Fibroblast of lung (primary cell): ENCODE measurements at places on chromosomes 3 and 15. TPM values are rescaled to one million over a fixed set of nuclear protein-coding genes. Genes with fewer than 3 reads are reported as not detected.

DNA sequence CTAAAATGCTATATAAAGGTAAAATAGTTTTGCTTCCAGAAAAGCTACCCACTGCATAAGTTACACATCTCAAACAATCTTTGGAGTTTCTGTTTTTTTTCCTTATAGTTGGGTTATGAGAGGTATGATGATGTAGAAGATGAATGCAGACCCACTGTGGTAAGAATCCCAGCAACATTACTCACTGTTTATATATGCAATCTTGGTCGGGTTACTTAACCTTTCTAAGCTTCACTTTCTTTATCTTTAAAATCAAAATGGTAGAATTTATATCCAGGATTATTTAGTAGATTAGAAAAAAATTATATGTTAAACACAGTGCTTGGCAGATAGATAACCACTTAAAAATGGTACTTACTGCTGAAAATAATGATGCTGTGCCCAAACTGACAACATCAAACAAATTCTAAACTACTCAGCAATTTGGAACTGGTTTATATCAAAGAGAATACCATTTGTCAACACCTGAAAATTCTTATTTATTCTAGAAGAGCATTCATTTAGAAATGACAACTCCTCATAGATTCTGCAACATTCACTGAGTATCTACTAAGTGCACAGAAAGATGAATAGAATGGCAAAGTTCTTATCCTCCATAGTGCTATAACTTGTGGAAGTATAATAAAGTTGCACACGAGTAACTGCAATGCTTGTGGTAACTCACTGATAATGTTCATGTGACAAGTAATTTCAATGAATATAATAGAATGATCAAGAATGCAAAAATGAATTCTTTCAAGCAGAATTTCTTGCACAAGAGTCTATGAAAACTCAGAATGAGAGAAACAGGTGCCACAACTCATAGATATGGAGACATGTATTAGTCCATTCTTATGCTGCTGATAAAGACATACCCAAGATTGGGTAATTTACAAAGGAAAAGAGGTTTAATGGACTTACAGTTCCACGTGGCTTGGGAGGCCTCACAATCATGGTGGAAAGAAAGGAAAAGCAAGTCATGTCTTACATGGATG is 129.0 kb upstream of the SLC7A14 start:
- DNase-seq = peak; percentile 90

GRCh38 chr3:130975251-130975650 is 51.4 kb downstream of the ASTE1 start:
- DNase-seq = no peak

GRCh38 chr15:63869371-63870042 is 35.8 kb upstream of the HERC1 start:
- DNase-seq = no peak

DNA sequence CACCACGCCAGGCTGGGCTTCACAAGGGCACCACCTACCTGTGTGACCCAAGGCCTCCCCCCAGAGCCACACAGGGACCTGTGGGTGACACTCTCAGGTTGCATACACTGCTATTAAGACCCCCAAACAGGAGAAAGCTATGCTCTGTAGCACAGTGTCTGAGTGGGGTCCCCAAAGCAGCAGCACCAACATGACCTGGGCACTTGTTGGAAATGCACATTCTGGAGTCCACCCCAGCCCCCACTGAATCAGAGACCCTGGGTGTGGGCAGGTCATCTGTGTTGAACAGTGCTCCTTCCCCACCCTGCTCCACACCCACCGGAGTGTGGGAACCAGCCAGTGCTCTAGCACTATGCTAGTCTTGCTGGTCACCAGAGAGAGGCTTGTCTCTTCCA is 76.1 kb downstream of the ADAMTS17 start:
- DNase-seq = no peak

DNA sequence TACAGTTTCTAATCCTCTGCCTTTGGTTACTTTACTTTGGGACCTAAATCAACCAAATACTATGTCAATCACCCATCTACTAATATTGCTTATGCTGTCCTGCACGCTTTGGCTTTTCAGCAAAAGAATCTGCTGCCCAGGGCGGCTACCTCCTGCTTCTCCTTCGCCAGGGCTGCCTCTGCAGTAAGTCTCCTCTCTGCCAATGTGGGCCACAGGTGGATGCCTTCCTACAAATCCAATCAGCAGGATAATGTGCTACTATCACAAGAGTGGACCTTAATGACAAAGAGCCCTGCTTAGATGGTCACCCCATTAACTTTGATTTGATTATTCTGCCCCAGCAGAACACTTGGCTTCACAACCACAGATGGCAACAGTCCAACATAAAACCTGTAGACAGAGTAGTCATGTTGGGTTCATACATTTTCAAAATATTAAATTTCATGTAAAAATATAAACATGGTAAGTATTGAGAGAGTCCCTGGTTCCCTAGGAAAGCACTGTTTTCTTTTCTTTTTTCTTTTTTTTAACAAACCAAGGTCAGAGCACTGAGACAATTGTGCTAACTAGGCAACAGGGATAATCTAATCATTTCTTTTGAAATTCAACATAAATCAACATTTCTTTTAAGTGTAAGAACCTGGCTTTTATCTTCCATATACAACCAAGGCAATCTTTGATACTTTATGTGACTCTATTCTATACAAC is 298.3 kb downstream of the ZBTB20 start:
- no peak for DNase-seq

GRCh38 chr15:66294932-66295235 is 1.5 kb downstream of the DIS3L start:
- DNase-seq = peak; percentile 9

DNA sequence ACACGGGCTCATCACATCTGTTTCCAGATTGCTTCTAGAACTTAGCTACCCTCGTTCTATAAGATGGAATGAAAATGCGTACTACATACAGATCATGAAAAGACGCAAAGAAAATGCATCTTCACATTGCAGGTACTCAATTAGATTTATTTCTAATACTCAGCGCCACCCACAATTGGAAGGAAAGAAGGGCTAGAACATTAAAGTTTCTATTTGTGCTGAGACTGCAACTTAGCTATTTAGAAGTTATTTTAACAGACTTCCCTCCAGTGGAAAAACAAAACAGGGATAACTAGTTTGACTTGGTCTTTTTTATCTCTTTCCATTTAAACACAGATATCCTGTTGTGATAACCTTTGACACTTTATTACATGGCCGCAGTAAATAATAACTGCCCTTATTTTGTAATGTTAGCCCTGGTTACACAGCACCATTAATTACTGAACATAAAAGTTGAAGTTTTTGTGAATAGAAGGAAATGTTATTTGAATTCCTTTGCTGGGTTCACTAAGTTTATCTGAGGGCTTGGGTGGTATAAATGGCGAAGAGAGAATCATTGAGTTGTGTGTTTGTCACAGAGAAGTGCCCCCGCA is 86.9 kb upstream of the SLC25A26 start:
- no peak for DNase-seq

GRCh38 chr15:56052395-56053045 is 59.1 kb upstream of the NEDD4 start:
- DNase-seq = peak; percentile 77

The ZNF80 gene
- not detected in 2 replicates for polyA plus RNA-seq

DNA sequence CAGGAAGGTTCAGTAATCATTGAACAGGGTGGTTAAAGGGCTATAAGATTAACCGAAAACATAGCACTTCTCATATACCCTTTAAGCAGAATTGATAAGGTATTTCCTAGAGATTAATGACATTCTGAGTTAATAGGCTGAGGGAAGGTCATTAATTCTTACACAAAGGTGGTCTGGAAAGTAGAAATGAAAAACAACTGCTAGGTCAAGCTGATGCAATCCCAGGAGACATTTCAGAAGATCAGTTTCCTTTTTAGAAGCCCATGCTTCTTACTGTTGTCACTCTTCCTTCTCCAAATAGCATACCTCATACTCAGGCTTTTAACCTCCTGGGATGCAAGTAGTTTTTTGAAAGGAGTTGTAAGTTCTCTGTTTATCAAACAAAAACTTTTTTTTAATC is 8.8 kb downstream of the FILIP1L start:
- peak; percentile 21 for DNase-seq

DNA sequence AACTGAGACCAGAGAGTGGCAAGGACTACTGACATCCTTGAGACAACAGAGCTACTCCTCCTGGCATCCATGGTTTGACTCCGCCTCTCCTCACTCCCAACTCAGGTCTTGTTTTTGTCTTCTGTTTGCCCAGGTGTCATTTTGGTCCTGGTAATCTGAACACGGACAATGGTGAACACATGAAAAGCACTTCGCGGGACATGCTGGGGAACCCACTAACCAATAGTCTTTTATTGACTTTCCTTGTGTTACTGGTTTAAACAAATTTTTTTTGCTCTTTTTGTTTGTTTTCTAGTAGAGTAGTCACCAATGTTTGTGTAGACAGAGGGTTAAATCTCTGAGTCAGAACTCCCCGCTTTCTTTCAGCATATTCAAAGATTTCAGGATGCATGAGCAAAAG is 38.4 kb downstream of the LARP6 start:
- DNase-seq = no peak

The CCR3 gene
- polyA plus RNA-seq = 0.03 and 0.16 TPM in 2 replicates

The GOLIM4 gene
- 46.2 and 50.1 TPM in 2 replicates for polyA plus RNA-seq

The C15orf62 gene
- polyA plus RNA-seq = 0.02 TPM in 1 of 2 replicates, not detected in the other

The SERPINI2 gene
- not detected in 2 replicates for polyA plus RNA-seq

DNA sequence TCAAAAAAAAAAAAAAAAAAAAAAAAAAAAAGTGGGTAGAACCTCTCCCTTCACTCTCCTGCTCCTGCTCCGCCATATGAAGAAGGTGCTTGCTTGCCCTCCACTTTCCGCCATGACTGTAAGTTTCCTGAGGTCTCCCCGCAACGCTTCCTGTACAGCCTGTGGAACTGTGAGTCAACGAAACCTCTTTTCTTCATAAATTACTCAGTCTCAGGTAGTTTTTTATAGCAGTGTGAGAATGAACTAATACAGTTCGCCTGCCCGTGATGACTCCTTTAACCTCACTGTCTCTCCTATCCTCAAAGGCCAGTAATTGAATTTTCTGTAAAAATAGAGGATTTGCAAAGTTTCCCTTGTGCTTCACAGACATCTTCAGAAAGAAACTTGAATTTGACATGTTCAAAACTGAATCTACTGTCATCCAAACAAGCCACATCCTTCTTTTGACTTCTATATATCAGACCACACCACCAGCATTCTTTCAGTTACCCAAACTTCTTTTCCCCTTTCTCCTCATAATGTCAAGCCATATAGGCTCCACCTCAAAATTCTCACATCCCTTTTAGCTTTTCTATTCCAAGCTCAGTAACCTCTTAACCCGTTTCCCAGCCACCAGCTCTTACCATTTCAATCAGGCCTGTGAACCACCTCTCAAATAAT is 44.3 kb downstream of the P2RY1 start:
- no peak for DNase-seq

- DNase-seq = no peak
Measured at GRCh38 chr3:52136513-52136912, 17.7 kb downstream of the POC1A start.

The MESP1 gene
- polyA plus RNA-seq = 0.06 TPM in 1 of 2 replicates, not detected in the other

The KLHL40 gene
- not detected in 2 replicates for polyA plus RNA-seq

- DNase-seq = peak; percentile 93
Measured at GRCh38 chr15:80179025-80179759, 26.4 kb downstream of the FAH start.

GRCh38 chr15:83516935-83517334 is 69.8 kb downstream of the SH3GL3 start:
- DNase-seq = peak; percentile 38

- DNase-seq = peak; percentile 22
Measured at GRCh38 chr3:159928071-159928491, 60.6 kb upstream of the IL12A start.
